ENCODE measurements at places on chromosomes 16 and 17.
A peak's percentile ranks its signal among the peaks of the same experiment; 100 is the strongest.

GRCh38 chr16:1223355-1224214 lies 1.5 kb downstream of the TPSG1 start:
- no peak for DNase-seq

DNA sequence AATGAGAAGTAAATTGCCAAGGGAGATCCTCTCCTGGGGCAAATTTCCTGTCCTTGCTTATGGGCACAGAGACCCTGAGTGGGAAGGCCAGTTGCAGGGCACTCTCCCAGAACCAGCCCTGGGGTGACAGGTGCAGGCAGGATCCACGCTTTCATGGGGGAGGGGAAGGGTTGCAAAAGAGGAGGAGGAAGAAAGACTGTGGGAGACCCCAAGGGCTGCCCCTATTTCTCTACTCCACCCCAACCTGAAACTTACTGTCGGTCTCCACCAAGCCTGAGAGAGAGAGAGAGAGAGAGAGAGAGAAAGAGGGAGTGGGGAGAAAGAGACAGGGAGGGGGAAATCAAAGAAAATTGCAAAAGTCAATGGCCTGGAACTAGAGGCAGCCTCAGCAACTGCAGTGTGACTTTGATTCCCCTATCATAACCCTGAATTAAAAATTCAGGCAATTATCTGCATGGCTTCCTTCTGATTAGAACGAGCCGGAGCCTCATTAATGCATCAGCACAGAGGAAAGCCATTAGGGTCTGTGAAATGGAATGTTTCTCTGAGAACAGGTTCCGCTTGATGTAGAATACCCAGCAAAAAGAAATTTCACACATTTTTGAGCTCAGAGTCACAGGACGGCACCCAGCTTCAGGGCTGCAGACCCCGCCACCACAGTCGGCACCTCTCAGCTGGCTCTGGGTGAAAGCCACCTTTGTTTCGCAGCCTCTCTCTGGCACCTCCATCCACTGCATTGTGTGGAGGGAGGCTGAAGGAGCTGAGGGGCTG lies 45.1 kb upstream of the HNF1B start:
- no peak for DNase-seq

DNA sequence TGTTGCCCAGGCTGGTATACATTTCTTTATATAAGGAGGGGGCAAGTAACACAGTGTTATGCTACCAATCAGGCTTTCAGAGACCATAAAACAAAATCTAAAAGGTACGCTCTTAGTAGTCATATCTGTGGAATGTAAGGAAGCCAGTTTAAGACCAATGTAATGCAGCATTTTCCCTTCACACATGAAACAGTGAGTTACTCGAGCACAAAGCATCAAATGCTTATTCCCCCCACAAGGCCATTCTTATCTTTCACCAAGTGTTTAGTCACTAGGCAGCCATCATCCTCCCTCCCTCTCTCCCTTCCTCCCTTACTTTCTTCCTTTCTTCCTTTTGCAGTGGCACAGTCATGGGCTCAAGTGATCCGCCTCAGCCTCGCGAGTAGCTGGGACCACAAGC lies 12.8 kb downstream of the HMOX2 start:
- DNase-seq: no peak

DNA sequence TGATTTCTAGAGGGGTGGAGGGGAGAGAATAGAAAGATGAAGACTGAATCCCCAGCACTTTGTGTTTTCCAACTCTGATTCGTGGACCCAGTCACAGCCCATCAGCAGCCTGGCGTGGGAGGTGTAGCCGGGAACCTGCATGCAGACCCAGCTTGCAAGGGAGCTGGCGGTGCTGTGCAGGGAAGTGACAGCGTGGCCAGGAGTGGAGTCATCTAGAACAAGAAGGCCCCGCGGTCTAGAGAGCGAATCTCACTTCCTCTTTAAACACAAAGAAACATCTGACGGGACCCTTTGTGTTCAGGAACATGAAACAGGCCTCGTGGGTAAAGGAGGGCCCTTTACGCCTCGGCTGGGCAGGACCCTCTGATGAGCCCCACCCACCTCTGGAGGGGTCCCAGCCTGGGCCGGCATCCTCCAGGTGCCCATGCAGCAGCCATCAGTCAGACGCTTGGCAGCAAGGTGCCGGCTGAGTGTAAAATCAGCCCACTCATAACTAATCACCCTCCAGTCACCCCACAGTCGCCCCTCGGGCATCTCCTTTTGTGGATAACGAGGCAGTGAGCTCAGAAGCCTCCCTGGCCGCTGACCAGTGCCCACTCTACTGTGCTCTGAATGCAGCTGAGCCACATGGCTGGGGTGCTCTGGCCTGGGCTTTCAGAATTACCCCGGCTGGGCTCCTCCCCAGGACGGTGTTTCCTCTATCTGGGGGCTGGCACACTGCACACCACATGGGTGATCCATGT lies 4.4 kb downstream of the SNAI3 start:
- DNase-seq: peak; percentile 80

DNA sequence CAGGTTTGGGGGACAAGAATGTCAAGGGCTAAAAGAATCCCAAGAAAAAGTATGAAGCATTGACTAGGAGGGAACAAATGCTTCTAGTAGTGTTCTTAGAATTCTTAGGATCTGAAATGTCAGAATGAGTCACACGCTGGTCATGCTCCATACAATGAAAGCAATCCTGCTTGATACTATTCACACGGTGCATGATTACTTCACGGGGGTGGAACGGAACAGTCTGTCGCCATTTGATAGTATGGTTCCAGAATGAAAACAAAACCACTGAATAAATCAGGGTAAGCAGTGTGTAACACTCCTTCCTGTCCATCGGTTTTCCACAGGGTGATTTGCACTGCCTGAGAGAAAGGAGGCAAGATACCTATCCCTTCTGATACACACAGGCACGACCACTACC lies 22.9 kb upstream of the YWHAE start:
- no peak for DNase-seq

DNA sequence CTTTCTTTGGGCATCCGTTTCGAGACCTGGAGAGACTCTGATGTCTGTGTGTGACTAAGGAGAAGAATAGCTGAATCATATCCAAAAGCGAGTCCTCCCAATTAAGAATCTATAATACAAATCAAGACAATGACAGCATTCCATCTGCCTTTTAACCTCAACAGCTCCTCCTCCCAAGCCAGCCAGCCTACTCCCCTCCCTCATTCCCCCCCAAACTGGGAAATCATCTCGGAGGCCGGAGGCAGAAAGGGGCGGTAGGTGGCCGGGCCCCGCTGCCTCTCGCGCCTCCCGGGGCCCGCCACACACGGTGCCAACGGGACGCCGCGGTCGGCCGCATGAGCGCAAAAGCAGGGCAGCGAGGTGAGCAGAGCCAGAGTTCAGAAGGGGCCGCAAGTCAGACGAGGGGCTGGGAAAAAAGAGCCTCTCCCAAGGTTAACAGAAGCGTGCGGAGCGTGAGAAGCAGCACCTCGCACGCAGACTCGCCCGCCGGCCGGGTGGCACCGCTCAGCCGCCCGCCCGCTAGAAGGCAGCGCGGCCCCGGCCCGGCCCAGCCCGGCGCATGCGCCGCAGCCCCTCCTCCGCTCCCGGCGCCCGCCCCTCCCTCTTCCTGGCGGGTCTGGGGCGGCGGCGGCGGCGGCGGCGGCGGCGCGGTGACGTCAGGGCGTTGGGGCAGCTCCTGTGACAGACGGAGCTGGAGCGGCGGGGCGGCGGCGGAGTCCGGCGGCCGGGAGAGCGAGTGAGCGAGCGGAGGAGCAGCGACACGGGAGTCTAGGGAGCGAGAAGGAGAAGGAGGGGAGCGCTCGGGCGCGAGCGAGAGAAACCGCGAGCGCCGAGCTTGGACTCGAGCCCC lies at the start of gene PAFAH1B1:
Gene PAFAH1B1 (plus strand): TSS at position 684 of the 850 bp plus-strand sequence. CDS start 44,635 bp downstream, outside the sequence.
- DNase-seq: peak; percentile 94

DNA sequence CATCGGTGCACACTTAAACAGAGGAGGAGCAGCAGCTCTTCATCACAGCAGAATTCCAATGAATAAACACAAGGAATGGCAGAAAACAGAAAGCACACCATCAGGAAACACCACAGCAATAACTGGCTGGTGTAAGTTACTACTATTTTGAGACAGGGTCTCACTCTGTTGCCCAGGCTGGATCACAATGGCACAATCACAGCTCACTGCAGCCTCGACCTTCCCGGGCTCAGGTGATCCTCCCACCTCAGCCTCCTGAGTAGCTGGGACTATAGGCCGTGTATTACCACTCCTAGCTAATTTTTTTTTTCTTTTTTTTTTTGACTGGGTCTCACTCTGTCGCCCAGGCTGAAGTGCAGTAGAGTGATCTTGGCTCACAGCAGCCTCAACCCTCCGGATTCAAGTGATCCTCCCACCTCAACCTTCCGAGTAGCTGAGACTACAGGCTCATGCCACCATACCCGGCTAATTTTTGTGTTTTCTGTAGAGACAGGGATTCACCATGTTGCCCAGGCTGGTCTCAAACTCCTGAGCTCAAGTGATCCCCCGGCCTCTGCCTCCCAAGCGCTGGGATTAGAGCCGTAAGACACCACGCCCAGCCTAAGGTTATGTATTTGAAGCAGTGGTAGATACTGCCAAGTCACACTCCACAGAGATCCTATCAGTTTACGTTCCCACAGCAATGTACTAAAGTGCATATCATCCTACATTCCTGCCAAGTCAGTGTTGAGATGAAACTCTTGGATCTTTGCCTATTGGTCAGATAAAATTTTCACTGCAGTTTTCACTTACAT lies 20.7 kb downstream of the TRAP1 start:
- DNase-seq: no peak

DNA sequence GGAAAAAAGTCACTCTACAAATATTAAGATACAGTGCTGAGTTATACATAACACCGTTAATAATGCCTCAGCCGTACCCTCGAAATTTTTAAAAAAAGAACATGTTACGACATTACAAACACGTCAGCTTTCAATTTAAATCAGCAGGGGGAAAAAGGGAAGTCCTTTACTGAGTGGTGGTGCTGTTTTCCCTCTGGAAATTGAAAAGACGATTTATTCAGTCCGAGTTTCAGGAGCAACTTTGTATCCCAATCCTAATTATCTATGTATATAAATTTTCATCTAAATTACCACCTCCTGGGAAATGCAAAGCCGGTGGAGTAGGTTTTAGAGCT lies 1.3 kb downstream of the NETO2 start:
- DNase-seq: no peak

DNA sequence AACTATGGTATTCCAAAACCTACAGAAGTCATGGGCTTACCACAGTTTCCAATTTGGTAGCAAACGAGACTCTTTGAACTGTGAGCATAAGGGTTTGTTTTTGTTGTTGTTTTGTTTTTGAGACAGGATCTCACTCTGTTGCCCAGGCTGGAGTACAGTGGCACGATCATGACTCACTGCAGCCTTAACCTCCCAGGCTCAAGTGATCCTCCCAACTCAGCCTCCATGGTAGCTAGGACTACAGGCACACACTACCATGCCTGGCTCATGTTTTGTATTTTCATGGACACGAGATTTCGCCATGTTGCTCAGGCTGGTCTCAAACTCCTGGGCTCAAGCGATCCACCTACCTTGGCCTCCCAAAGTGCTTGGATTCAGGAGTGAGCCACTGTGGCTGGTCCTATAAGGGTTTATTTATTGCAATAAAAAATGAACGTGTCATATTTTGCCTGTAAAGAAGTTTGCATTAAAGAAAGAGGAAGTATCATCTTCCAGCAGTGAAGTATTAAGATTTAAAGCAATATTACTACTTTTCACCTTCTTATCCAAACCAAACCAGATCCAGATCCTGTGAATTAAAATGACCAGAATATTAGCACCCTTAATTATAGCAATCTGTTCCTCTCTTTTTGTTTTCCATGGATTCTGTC lies 37.2 kb downstream of the KCNJ2 start:
- no peak for DNase-seq

GRCh38 chr16:29789775-29790182 lies 772 bp upstream of the KIF22 start:
- no peak for DNase-seq

GRCh38 chr17:81706757-81707624 lies 3.8 kb downstream of the MRPL12 start:
- no peak for DNase-seq

DNA sequence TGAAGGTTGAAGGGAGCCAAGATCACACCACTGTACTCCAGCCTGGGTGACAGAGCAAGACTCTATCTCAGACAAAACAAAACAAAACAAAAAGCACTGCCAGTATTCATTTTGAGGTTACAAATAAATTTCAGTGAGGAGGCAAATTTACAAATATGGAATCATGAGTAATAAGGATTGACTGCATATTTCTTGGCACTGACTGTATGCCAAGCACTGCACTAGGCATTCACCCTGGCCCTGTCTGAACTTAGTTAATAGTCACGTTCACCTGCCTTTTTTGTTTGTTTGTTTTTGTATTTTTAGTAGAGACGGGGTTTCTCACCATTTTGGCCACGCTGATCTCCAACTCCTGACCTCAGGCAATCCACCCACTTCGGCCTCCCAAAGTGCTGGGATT lies 5.1 kb downstream of the LDAF1 start:
- no peak for DNase-seq

DNA sequence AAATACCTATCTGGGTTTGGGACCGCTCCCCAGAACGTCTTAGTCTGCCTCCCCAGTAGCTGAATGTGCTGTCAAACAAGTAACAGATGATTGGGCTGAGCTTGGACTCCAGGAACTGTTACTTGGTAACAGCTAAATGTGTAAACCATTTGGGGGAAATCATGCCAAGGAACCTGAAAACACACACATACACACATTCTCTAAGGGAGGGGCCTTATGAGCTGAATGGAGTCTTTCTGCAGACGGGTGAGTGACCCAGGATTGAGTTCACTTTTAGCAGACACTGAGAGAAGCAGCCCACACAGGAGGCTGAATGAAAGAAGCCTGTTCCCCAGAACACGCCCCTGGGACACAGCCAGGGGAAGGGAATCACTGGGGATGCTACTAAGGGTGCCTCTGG lies 1.6 kb downstream of the ACLY start:
- no peak for DNase-seq

GRCh38 chr17:80346498-80347275 lies 68.3 kb upstream of the ENDOV start:
- no peak for DNase-seq

DNA sequence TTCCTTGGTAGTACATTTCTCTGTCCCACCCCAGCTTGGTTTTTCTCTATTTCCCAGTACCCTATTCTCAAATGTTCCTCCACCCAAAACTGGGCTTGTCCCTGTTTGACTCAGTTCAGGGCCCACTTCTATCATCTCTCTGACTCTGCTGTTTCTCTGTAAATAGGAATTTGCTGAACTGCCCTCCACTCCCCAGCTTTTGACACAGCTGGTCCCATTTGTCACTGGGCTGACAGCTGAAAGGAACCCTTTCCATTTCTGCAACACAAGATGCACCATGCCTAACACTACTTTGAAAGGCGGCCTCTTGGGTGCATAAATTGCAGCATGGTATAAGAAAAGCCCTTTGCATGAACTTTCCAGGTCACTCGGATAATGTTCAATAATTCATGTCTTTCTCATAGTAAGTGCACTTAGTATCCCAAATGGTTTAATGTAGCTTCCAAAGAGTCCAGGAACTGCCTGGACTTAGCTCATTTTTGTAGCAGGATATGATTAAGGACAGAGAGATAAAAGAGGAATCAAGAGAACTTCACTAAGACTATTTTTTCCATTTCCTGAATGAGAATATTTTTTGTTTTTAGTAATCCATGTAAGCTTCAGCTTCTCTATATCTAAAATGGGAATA lies 256.7 kb downstream of the CDH11 start:
- no peak for DNase-seq
